ENCODE measurements at places on chromosomes 12 and 14.

DNA sequence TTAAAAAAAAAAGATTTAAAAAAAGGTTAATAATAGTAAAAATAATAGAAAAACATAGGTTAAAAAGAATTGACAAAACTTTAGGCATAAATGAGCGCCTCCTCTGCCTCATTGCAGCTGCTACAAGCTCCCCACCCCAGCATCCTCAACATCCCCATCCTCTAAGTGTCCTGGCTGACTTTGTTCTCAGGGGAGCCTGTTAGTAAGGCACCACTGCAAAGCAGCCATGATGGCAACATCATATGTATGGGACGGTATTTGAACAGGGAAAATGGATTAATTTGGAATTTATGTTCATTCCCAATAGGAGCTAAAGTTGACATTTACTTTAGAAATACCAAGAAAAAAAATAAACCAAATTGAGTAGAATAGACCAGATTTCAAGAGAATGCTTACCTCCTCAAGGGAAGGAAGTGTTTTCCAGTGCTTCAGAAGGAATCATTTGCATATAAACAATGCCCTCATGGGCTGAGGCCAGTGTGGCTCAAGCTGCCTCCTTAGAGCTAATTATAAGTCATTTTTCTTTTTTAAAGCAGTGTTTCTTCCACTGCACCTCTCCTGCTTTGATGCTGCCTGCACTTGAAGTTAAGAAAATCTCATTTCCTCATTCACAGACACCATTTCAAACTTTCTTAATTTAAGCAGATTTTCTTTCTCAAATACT is 59.6 kb downstream of the DACT1 start:
- DNase-seq = no peak

GRCh38 chr14:22547948-22548750 is 40.9 kb downstream of the DAD1 start:
- peak; percentile 36 for DNase-seq

DNA sequence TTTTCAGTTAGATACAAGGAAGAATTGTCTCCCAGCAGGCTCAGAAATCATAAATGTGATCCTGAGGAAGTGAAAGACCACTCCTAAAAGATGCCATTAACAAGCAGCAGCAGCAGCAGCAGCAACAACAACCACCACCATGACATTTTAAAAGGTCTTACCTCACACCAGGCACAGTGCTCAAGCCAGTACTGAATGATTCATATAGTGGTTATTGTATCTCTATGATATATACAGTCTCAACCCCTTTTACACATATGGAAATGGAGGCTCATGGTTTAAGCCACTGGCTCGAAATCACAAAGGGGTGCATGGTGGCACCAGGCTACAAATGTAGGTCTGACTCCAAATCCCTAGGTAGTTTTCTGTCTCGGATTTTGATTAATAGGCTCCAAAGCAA is 126.9 kb downstream of the KTN1 start:
- no peak for DNase-seq

DNA sequence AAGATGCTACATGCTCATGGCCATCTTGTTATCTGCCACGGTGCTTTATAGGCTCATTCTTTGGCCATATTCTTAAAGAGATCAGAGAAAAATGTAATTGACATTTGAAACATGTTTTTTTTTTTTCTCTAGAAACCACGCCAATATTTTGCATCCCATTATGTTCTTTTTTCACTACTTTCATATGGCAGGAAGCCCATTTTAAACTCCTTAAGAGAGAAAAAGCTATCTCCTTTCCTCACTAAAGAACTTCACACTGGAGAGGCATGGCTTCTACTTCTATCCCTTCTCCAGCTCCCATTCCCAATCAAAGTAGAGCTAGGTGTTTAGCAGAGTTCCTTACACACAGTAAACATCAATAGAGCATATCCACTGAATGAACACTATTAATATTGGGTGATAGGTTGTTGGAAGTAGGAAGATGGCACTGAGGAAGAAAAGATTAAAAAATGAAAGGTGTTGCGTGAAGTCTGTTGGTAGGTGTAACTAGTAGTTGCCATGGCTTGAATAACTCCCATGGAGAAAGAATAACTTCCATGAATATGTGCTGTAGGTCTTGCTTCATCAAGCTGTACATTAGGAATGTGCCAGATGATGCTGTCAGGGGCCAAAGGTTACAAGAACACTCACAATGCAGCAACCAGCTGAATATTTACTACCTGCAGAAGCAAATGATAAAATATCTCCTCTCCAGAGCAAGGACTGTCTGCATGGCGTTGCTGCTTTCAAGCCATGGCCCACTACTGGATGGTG is 178.8 kb downstream of the STXBP6 start:
- no peak for DNase-seq

DNA sequence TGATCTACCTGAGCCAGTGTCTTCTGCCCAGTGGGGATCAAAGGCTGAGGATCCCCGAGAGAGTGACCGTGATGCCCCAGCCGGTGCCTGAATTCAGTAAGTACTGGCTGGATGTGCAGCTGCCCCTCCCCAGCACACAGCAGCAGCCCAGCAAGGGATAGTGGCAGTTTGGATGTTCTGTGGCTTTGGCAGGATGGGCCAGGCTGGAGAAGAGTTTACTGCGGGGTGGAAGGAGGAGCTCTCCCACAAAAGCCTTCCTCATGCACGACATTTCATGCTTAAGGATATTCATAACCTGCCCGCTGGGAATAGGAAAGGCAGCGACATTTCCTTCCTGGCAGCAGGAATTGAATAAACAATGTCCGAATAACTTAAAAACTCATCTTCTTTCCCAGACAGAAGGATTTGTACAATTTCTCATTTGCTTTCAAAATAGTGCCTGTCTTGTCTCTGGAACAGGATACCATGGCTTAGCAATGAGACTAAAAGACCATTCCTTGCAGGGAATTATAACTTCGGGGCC is 135.6 kb upstream of the PRMT8 start:
- no peak for DNase-seq

DNA sequence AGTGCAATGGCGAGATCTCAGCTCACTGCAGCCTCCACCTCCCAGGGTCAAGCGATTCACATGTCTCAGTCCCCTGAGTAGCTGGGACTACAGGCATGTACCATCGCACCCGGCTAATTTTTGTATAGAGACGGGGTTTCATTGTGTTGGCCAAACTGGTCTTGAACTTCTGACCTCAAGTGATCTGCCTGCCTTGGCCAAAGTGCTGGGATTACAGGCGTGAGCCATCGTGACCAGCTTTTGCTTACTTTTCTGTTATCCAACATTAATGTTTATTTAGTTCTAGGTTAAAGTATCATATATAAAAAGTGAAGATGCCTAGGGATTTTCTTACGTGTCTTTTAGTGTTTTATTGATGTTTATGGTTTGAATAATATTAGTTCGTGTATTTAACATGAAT is 28.9 kb upstream of the CCT2 start:
- no peak for DNase-seq

DNA sequence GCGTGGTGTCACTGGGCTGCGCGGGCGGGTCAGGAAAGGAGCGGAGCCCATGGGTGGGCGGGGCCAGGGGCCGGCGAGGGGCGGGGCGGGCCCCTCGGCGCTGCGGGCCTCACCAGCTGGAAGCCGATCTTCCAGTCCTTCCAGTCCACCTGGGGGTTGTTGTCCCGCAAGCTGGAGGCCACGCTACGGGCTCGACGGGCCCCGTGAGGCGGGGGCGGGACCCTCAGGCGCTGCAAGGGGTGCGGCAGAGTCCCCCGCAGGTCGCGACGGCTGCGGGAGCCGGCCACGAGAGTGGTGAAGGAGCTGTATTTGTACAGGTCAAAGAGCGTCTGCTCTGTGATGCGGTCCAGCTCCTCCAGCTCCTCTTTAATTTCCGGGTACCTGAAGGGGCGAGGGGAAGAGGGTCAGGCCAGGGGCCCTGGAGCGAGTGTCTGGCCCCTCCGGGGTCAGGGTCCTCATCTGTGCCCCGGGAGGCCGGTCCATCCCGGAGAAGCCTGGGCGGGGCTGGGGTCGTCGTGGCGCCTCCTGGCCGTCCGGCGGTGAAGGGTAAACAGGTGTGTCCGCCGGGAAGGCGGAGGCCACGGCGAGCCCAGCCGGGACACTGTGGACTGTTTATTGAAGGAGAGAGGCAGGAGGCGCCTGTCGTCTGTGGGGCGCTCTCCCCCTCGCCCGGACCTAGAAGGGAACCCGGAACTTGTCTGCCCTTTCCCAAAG is 11.9 kb downstream of the SCNN1A start:
- DNase-seq = peak; percentile 62

DNA sequence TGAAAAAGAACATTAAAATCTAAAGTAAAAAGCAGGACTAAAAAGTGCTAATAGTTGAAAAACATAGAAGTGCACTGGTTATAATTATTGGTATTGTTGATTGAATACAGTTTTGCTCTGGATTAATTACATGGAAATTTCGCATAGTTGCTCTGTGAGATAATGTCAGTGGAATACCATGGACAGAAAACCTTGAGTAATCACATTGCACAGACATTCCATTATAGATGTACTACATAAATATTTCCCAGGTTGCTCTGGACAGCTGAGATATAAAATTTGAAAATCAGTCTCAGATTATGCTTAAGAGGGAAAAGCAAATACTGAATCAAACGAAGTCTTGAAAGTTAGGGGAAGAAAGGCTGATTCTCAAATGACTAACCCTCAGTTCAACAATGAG is 439.3 kb upstream of the FLRT2 start:
- no peak for DNase-seq

GRCh38 chr12:118219772-118220171 is 83.8 kb downstream of the PEBP1 start:
- DNase-seq = no peak

DNA sequence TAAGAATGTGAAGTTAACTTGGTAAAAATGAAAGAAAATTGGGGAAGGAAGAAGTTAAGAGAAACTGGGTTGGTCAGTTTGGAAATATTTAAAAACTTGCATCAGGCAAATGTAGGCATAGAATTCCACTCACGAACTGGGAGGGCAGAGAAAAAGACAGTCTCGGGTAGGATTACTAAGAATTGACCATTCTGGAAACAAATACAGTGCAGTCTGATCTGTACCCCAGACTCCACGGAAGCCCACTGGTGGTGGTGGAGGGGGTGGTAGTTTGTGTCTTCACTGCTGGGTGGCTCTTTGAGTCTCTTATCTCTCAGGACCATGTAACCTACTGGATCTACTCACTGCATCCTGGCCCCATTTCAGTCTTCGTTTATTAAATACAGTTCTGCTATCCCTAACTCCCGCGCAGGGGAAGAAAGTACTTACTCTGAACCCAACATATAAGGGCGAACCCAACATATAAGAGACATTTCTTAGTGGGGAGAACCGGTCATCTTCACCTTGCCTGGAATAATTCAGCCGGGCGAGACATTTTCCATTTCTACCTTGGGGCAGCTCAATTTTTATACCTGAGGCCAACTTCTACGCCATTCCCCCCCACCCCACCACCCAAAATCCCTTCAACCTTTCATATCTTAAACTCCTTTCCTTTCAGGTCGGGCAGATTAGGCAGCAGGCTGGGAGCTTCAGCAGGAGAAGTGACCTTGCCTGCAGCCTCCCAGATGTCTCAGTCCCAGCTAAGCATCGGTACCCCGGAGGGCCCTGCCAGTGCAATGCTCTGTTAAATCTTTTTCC is 1.7 kb downstream of the SLC2A3 start:
- no peak for DNase-seq

DNA sequence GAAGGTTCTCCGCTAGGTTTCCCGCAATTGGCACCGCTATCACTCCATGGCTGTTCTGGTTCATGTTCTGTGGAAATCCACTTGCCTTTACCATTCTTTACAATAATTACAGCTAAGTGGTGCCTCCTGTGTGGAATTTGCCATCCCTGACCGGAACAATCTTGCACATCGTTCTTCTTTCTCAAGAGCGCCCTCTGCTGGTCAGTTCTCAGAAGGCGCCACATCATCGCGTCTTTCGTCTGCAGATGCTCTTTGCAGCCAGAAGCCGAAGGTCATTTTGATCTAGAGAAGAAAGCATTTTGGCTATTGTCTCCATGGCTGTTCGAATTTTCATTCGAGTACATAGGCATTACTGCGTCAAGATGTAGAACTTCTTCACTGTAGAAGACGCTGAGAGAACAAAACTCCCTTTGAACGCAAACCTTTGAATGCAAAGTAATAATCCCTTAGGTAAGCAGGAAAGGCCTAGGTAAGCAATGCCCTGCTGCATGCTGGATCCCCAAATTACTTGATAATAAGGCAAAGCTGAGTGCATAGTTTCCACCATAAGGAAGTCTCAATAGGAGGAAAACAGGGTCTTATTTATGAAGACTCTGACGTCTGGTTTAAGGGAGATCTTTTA is 10.1 kb upstream of the RTRAF start:
- DNase-seq = peak; percentile 76

GRCh38 chr12:14982991-14983390 is 10.1 kb downstream of the PDE6H start:
- DNase-seq = no peak

DNA sequence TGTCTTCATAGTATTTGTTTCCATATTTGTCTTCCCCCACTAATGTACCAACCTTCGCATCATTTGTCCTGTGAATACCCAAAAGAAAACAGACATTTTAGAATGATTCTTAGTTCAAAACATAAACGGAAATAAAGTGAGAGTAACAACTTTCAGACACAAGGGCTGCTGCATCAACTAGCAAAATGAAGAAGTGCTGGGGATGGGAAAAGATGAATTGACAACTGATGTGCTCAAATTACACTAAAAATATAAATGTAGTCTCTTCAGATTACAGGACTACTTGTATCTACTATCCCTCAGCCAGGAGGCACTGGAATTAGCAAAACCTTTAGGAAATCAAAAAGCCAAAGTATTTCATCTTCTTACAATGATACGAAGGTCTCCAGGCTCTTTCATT is 743 bp downstream of the NDUFA12 start:
- no peak for DNase-seq

DNA sequence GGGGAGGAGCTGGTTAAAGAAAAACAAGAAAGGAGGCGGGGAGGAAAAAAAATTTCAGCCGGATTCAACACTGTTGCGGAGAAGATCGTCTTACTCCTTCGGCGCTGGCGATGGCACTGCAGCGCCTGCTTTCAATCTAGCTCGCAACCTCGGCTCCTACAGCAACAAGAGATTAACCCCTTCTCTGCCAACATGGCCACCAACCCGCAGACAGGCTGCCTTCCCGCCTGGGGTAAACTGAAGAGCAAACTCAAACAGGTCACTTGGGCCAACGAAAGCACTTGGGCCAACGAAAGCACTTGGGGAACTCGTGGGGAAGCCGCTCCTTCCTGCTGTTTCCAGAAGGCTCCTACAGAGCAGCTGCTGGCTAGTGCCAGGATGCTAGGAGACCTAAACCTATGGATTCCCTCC is 73.7 kb downstream of the CIT start:
- DNase-seq = no peak

- no peak for DNase-seq
Measured at GRCh38 chr12:42865282-42865681, 275.7 kb upstream of the PRICKLE1 start.

GRCh38 chr12:94272280-94272679 is 123.9 kb downstream of the PLXNC1 start:
- no peak for DNase-seq

GRCh38 chr14:22991852-22992251 is 9.5 kb upstream of the AJUBA start:
- no peak for DNase-seq
